ENCODE measurements at places on chromosomes 2 and 18.

- DNase-seq = no peak
Observed at GRCh38 chr2:10499911-10500521, 51.9 kb upstream of the ODC1 start.

GRCh38 chr18:2905854-2906703 is 59.3 kb downstream of the EMILIN2 start:
- peak; percentile 54 for DNase-seq

DNA sequence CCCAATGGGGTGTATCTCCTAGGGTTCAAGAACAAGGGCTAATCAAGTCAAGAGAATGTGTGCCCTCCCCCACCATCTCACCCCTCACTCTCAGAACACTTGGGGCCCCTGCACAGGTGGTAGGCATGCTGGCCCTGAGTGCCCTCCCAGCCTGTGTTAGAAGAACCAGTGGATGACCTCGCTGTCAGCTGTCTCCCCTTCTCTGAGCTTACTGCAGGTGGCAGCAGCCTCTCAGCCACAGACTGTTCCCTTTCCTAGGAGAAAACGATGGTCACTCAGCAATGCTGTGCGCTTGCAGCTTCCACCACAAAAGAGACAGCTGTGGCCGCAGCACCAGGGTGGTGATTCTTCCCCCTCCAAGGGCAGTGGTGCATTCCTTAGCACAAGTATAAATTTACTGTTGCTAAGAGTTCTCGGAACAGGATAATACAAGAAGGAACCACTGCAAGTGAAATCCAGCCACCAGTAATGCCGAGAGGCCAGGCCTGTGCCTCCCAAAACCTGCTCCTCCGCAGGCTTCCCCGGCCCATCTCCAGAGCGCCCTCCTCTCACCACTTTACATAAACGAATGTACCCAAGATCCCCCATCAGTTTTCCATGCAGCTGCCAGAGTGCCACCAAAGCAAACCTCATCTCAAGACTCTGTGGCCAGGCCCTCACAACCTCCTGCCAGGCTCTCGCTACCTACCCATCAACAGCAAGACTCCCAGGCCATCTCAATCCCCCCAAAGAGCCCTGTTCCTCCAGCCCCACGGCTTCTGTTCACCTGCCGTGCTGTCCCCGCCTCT is 935 bp upstream of the RAMP1 start:
- peak; percentile 24 for DNase-seq

DNA sequence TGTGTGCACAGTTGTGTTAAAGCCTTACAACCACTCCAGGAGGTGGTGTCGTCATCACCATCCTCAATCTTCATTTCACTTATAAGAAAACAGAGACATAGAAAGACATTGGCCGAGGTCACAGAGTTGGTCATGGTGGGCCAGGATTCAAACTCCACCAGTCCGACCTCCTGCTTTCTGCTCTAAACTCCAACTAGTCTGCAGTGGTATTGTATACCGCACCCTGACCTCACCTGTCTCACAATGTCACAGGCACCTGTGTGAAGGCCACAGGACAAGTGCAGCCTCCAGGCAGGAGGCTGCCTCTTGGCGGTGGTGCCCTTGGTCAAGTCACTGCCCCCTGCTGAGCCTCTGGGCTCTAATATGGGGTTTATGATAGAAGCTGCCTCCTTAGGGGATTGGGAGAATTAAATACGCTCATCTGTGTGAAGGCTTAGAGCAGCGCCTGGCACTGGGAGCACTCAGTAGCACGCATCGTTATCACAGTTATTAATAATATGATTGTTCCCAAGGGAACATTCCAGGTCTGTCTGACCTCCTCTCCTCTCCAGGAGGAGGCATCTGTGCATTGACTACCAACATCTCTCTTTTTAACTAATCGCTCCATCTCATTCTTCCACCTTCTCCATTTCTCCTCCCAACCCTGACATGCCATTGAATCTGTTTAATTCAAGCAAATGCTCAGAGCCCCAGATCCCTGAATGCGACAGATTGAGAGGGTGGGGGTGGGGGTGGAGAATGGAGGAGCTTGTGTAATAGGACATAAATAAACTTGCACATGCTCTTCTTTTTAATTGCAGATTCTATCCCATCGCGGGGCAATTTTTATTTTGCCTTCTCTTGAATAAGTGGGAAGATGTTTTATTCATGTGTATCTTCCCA is 112.7 kb downstream of the MCFD2 start:
- no peak for DNase-seq

DNA sequence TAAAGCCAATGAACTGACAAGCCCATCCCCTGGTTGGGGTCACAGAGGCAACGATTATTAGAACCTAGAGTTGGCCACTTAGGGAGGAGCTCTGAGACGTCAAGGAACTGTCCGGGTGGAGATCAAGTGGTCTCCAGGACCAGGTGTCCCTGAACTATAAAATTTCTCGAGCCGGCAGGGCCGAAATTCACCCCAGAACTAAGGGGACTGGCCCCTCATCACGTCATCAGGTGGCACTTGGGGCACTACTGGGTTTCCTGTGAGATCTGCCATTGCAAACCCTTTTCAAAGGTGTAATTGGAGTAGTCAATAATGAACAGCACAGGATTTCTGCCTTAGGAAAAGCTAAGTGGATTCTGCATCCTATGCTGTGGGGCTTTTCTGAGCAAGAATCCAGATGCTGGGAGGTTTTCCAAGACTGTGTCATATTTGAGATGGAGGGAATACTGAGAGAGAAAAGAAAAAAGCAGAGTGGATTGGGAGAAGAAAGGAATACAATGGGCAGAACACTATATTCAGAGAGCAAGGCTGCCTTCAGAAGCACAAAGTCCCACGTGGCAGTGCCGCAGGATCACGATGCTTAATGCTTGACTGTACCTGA is 113.6 kb downstream of the ALPK2 start:
- DNase-seq = no peak

- DNase-seq = no peak
Observed at GRCh38 chr2:72146347-72147302, 1.0 kb downstream of the CYP26B1 start.

DNA sequence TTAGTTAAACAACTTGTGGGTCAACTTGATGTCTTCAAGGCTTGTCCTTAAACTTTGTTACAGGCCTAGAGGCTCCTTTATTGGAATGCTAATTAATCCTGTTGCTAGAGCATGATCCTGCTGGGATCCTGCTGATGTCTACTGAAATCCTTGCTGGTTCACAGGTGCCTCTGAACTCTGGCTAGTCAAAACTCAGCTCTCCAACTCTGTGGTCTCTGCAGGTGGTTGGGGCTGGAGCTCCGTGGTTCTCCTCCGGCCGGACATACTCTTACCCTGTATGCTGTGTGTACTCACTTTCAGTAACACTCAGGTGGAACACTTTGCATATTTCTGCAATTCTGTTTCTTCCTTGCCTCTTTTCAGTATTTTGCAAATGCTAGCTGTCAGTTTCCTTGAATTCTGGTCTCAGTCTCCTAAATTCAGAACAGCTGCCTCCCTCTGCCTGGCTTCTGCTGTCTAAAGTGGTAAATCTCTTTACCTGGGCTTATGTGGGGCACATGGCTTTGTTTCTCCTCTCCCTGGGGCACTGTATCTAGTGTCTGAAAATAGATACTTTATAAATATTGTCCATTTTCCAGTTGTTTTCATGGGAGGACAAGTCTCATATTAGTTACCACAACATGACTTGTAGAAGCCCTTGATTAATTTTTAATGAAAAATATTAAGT is 113.0 kb downstream of the ATP9B start:
- DNase-seq = no peak

- DNase-seq = no peak
Observed at GRCh38 chr2:137937778-137938177, 26.5 kb upstream of the HNMT start.

- DNase-seq = no peak
Observed at GRCh38 chr2:207107131-207107530, 58.6 kb downstream of the KLF7 start.

DNA sequence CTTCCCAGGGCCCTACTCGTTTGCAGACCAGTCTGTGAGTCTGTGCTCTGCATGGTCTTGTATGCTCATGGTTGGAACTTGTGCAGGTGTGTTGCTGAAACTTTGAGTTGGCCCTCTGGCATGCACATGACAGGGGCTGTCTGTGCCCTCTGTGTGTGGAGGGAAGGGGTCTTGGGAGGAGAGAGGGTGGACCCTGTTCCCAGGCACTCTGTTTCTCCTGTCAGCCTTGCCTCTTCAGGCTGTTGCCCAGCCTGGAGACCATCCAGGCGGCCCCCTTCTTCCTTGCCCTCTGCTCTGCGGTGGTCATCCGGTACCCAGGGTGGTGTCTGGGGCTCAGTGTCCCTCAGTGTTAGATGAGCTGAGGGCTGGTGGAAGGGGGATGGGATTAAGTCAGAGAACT is 39.5 kb downstream of the TET3 start:
- DNase-seq = no peak

- no peak for DNase-seq
Observed at GRCh38 chr2:86598966-86599365, 24.7 kb downstream of the RNF103 start.

- DNase-seq = no peak
Observed at GRCh38 chr2:138010890-138011289, 46.6 kb downstream of the HNMT start.

GRCh38 chr2:46784278-46784677 is 131.3 kb downstream of the MCFD2 start:
- DNase-seq = no peak

GRCh38 chr2:236503100-236503499 is 66.5 kb upstream of the ACKR3 start:
- DNase-seq = no peak

DNA sequence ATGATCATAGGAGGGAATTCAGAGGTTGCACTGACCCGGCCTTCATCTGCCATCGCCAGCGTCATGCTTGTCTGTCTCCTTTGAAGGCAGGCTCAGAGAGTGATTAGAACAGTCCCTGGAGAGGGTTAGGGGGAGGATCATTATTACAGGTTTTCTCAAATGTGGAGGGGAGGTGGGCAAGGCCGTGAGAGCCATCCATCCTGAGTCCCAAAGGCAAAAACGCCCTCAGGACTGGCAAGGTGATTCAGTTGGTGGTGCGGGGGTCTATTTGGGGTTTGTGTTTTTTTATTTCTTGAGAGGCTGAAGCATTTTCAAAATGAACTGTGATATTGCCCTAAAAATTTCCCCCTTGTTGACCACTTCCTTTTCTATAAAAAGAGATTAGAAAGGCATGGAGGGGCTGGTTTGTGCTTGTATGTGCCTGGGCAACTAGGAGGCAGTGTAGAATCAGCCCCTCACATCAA is 39.3 kb upstream of the GYPC start:
- DNase-seq = no peak

DNA sequence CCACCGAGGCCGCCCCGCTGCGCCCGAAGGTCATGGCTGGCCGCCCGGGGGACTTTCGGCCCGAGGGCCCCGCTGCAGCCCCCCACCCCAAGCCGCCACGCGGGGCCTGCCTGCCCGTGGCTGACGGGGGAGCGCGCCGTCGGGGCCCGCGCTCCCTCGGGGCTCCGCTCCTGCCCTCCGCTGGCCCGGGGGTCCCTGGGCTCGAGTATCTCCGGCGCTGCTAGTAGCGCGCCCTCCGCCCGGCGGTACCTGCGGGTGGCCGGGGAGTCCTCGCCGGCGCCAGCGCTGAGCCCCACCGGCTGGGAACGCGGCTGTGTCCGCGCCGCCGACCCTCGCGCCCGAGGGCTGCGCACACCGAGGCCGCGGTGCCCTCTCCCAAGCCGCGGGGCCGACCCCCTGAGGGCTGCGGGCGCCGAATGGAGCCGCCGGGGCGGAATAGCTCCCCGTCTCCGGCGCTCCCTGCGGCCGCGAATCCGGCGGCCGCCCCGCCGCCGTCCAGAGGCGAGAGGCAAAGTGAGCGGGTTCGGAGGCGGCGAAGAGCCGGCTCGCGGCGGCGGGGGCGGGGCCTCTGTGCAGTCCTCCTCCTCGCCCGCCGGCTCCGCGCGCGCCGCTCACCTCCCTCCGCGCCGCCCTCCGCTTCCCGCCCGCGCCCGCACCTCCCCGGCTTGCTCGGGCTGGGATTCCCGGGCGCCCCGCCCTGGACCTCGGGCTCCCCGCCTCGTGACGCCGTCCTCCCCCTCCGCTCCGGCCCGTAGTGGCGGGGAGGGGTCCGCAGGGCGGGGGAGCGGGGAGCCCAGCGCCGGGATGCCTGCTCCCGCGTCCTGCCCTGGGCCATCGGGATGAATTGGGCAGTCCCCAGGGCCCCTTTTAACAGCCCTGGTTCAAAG is at the start of gene KCNG3:
Gene KCNG3 (minus strand): TSS at position 515 of the 887 bp plus-strand sequence. CDS start 481 bp downstream, at position 34.
- DNase-seq = peak; percentile 58

DNA sequence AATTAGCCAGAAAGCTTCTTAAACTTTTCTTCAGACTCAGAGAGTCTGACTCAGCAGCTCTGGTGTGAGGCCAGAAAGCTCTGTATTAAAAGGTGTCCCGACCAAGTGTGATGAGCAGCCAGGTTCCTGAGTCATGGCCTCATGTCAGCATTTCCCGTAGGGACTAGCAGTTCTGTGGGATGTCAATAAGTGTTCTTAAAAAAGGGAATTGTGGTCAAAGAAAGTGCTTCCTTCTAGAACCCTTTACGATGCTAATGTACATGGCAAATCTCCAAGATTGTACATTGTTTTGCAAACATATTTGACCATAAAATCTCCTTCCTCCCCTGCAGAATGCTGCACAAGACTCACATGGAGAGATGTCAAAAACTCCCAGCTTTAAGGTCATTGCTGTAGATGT is 80.1 kb downstream of the PLA2R1 start:
- DNase-seq = no peak

- no peak for DNase-seq
Observed at GRCh38 chr2:15883684-15884083, 56.7 kb upstream of the MYCN start.

- DNase-seq = no peak
Observed at GRCh38 chr2:47662552-47662951, 120.4 kb upstream of the MSH6 start.

- DNase-seq = no peak
Observed at GRCh38 chr2:232581725-232582124, 31.2 kb downstream of the EIF4E2 start.

- DNase-seq = no peak
Observed at GRCh38 chr2:7281231-7282201, 364.3 kb downstream of the RNF144A start.

- DNase-seq = no peak
Observed at GRCh38 chr2:80280598-80280997, 24.0 kb downstream of the LRRTM1 start.

DNA sequence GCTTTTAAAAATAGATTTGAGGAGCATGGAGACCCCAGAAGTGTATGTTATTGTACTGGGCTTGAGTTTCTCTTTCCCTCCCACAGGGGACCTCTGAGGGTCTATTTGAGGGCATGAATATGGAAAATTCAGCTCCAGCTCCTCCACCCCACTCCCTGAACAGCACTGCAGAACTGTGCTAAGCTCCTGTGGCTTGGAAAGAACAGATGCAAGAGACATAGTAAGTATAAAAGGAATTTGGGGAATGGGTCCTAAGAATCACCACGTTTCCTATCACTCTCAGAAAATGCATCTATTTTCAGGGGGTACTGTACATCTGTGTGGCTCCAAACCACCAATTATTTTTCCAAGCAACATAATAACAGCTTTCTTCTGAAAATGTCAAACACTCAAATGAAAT is 416.1 kb downstream of the ZNF521 start:
- no peak for DNase-seq

GRCh38 chr2:122530814-122531213 is 775.4 kb downstream of the TSN start:
- no peak for DNase-seq

DNA sequence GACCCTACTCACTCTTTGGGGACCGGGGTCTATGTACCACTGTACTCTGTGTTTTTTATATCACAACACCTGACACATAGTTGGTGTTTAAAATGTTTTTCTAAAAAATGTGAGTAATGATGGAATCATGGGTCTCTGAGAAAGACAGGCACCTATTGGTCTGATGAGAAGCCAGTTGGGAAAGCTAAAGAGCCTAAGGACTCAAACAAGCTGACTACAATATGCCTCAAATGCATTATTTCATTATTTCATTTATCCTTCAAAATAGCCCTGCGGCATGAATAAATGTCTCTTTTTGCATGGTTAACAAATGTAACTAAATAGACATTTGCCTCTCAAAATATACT is 102.9 kb upstream of the SCN1A start:
- no peak for DNase-seq

Measured in stimulated activated CD4-positive, alpha-beta T cell treated with anti-CD3 and anti-CD28 coated beads, Interleukin-4, amount 100 ng/mL, for 48 hours (primary cell).